NCI-H1436 treated with DMSO at 0.1 percent for 48 hours (cell line): ENCODE measurements at places on chromosomes 1 and 21.

- DNase-seq, result no peak
Observed at GRCh38 chr21:38718481-38718880, 87.2 kb upstream of the ETS2 start.

DNA sequence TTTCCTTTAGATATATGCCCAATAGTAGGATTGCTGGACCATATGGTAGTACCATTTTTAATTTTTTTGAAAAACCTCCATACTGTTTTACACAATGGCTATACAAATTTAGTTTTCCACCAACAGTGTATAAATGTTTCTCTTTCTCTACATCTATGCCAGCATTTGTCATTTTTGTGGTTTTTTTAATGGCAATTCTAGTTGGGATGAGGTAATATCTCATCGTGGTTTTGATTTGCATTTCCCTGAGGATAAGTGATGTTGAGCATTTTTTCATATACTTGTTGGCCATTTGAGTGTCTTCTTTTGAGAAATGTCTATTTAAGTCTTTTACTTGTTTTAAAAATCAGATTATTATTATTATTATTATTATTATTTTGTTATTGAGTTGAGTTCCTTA lies 35.5 kb downstream of the PLA2G4A start:
- DNase-seq, result no peak

GRCh38 chr1:9242338-9242969 lies 7.9 kb downstream of the H6PD start:
- DNase-seq, result no peak

DNA sequence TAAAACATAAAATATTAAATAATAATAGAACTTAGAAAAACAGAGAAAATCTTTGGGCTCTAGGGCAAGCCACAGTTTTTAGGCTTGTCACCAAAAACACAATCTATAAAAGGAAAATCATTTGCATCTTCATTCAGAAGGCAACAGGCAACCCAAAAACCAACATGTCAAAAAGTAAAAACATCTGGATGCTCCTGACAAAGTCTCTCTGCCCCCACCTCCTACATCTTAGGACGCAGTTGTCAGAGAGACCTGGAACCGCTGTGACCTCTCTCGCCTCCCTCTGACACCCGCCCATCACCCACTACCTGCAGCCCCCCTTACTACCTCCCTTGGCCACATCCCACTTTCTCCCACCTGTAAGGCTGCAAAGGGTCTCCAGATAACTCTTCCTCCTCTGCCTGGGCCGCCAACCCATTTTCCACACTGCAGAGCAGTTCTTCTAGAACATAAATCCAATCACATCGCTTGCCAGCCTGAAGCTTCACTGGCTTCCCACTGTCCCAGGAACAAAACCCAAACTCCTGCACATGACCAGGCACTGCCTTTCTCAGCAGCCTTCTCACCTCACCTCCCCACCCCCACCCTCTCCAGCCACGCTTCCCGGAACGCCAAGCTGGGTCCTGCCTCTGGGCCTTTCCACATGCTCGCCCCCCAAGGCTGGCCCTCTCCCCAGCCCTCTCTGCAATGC lies 14.7 kb downstream of the PRDM15 start:
- DNase-seq, result no peak

DNA sequence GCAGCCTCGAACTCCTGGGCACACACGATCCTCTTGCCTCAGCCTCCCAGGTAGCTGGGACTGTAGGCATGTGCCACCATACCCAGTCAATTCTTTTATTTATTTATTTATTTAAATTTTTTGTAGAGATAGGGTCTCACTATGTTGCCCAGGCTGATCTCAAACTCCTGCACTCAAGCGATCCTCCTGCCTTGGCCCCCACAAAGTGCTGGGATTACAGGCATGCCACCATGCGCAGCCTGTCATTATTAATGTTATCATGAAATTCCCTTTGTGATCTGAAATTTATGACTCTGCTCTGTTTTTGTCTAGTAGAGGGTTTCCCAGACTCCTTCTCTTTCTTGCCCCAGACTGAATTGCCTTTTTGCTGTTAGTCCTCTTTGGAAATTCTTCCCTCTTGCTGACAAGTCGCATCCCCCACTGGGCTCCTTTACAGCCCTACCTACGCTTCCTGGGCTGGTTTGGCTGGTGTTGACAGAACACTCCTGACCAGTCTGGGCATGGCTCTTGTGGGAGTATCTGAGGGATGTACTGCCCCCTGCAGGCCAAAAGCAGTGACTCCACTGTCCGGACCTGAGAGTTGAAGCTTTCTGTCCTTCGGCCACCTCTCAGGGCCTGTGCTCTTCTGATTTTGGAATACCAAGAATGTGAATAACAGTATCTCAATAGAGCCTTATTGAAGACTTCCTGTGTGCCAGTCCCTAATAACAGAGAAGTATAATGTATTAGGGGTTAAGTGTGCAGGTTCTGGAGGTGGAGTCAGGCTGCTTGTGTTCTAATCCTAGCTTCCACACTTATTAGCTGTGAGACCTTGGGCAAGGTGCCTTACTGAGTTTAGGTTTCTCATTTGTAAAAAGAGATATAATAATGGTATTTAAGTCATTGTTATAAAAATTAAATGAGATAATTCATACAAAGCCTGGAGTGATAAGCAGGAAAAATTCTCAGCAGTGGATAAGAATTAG lies 28.2 kb downstream of the TCEANC2 start:
- DNase-seq, result no peak

DNA sequence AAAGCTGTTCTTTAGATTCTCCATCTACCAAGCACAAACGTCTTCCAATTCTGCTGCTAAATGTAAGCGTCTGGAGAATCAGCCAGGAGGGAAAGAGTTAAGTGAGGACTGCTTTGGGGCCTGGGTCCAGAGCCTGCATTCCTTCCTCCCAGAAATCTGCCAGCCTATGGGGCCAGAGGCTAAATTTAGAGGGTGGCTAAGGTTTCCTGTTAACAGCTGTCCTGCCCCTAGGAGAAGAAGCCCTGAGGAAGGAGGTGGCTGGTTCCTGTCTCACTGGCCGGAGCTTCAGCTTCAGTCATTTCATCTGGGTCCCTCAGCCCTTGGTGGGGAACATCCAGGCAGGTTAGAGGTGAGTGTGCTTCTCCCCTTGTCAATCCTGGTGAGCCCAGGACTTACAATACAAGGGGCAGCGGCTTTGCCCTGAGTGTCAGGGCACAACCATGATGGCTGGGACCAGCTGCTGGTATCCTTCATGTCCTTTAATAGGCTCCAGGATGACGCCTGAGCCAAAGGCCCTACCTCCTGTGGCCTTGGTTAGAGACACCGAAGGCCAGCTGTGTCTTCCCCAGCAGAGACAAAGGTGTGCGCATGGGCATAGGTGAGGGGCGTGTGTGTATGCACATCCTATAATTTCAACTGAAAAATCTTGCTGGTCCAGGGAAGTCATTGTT lies at the start of gene STYXL2:
TSS of gene STYXL2 (plus strand) at position 230 of the 671 bp plus-strand sequence. CDS start 775 bp downstream, outside the sequence.
- no peak for DNase-seq

DNA sequence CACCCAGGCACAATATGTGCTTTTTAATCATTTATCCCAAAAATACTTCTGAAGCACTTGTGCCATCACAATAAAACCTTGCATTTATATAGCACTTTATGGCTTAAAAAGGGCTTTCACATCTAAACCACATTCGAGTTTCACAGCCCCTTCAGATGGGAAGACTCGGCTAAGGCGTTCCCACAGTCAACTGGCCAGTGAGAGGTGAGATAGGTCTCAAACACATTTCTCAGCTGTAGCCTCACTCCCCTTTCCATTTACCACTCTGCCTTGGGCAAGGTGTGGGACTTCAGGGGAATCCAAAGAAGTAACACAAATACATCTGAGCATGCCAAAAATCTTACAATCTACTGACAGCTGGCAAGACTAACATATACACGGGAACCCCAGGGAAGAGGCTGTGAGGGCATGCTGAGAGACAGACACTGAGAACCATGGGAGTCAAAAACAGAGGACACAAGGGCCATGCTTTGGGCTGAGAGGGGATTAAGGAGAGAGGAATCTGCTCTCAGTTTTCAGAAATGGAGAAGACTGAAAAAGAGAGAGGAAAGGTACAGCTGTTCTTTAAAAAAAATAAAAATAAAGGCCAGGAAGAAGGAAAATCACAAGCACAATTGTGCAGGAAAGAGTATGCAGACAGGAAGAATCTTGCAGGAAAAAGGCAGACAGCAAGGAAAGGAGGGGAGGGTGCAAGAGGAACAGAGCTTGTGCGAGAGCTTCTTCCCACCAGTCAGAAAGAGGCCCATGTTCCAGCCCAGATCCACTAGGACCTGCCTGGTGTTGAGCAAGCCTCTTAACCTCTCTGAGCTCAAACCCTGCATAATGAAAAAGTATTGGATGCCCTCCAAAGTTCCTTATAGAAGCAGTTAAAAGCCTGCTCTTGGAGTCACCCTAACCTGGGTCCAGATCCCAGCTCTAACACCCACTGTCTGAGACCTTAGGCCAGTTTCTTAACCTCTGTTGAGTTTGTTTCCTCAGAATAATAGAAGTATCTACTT lies 73.5 kb downstream of the JAK1 start:
- DNase-seq, result no peak

GRCh38 chr1:98817821-98818220 lies 156.3 kb downstream of the SNX7 start:
- DNase-seq, result no peak

DNA sequence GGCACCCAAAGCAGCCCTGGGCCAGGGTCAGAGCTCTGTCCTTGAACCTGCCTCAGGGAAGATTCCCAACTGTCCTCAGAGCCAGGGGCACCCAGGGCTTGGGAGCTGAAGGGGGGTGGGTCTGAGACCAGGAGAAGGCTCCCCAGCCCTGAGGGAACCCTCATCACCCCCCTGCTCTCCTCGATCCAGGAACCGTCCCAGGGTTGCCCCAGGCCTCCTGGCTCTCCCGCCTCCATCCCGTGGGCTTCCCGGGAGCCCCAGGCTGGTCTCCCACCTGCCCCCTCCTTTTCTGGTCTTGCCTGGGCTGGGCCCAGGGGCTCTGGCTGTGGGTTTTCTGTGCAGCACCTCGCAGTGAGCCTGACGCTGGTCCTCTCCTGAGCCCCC lies 6.7 kb upstream of the SAMD11 start:
- no peak for DNase-seq

GRCh38 chr21:15627823-15628222 lies 102.0 kb upstream of the USP25 start:
- no peak for DNase-seq

GRCh38 chr1:67491280-67491679 lies 61.1 kb upstream of the SERBP1 start:
- DNase-seq, result no peak

DNA sequence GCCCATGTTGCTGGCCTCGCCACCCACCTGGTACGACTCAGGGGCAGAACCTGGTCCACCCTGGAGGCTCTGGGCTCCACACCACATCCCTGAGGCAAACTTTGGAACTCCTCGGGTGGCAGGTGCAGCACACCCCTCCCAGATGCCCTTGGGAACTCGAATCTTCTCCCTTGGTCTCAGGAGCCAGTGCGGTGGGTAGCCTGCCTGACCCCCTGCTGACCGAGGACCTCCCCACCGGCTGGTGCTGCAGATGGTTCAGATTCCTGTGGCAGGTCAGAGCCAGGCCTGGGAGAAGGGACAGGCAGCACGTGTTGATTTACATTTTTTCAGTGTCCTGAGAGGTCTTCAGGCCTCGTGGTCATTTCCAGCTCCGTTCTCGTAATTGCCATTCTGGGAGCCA lies 6.3 kb upstream of the CFAP410 start:
- DNase-seq, result no peak

DNA sequence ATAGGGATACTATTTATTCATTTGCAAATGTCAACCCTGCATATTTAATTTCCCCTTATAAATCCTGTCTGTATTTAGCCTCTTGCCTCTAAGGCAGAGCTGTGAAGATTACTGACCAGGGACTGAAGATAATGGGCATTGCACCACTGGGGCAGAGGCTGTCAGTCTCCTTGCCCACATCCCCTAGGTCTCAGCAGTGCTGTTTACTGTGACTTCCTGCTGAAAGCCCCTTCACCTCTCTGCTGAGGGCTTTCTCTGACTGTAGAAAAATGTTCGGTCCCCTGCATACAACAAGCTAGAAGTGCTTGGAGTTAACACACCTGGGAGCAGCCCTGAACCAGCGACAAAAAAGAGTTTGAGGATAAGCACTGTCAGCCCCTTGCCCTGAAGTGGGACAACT lies 28.8 kb downstream of the SLC5A9 start:
- DNase-seq, result no peak

- DNase-seq, result no peak
Observed at GRCh38 chr1:109274533-109275476, 8.1 kb downstream of the PSRC1 start.

GRCh38 chr1:11634365-11635192 lies 19.6 kb downstream of the FBXO2 start:
- peak; percentile 36 for DNase-seq

DNA sequence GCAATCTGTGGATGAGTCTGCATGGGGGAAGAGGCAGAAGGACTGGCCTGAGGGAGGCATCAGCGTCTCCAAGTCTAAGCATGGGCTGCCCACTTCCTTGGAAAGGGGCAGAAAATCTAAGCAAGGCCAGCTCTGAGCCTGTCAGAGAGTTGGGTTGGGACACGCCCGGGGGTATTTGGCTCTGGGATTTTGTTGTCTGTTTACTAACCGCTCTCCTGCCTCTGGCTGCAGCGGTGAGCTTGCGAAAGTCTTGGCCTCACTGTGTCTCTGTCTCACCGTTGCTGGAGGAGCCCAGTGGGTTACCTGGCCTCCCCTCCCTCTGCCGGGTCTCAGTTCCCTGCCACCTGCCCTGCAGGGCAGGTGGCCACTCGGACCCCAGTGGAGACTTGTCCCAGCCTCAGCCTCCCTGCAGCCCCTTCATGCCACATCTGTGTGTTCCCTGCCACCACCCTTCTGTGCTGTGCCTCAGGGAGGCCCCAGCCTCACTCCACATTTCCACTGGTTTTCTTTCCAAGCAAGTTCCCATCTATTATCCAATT lies 33.7 kb downstream of the EDN2 start:
- no peak for DNase-seq

- no peak for DNase-seq
Observed at GRCh38 chr1:115280064-115280463, 58.0 kb downstream of the NGF start.

GRCh38 chr1:53730224-53730865 lies 8.6 kb downstream of the GLIS1 start:
- no peak for DNase-seq

GRCh38 chr1:68308034-68308433 lies 75.7 kb upstream of the WLS start:
- no peak for DNase-seq

DNA sequence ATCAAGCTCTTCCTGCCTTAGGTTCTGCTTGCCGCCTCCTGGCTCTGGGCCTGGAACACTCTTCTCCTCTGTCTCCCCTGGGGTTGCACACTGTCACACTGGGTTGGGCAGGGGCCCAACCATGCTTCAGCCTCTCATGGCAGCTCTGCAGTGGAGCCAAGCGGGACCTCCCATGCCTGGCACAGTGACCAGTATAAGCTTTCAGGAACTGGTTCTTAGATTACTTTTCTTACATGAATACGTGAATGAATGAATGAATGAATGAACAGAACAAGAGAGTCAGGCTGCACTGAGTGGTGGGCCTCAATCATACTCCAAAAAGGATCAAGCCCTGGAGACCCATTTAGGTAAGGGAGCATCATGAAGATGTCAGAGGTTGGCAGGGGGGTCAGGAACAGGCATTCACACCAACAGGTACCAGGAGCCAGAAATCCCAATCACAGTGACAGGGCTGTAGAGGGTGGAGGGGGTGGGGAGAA lies 30.8 kb upstream of the TMEM125 start:
- DNase-seq, result no peak
